Activated gamma-delta T cell (primary cell): ENCODE measurements at places on chromosomes 7 and 10.

GRCh38 chr7:152076940-152077933 is 51.8 kb downstream of the GALNT11 start:
- no peak for DNase-seq

DNA sequence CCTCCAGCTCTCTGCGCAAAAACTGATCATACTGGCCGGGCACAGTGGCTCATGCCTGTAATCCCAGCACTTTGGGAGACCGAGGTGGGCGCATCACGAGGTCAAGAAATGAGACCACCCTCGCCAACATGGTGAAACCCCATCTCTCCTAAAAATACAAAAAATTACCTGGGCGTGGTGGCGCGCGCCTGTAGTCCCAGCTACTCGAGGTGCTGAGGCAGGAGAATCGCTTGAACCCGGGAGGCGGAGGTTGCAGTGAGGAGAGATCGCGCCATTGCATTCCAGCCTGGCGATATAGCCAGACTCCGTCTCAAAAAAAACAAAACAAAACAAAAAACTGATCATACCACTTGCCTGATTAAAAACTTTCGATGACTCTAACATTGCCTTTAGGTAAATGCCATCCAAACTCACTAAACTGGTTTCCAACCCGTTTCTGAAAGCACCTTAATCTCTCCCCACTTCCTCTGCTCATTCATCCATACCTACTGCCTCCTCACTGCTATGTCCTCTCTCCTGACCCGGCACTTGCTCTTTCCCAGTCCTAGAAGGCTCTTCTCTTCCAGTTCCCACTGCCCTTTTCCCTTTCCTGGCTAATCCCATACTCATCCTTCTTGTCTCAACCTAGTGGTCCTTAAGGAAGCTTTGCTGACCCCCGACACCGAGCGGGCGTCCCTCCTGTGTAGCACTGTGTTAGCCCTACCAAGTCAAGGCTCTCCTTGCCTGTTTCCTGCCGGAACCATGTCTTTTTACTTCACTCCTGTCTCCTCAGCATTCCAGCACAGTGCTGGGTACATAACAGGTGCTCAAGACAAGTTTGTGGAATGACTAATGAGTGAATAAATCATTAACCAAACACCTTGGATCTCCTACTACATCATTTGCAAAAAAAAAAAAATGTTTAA is 686 bp upstream of the MIOS start:
- DNase-seq: no peak

- no peak for DNase-seq
These were observed 568.0 kb downstream of the ZWINT start for GRCh38 chr10:55793024-55793423.

- DNase-seq: no peak
These were observed 3.5 kb downstream of the UNCX start for GRCh38 chr7:1236132-1236661.

- DNase-seq: no peak
These were observed 2.1 kb downstream of the SLC4A2 start for GRCh38 chr7:151061213-151062110.

DNA sequence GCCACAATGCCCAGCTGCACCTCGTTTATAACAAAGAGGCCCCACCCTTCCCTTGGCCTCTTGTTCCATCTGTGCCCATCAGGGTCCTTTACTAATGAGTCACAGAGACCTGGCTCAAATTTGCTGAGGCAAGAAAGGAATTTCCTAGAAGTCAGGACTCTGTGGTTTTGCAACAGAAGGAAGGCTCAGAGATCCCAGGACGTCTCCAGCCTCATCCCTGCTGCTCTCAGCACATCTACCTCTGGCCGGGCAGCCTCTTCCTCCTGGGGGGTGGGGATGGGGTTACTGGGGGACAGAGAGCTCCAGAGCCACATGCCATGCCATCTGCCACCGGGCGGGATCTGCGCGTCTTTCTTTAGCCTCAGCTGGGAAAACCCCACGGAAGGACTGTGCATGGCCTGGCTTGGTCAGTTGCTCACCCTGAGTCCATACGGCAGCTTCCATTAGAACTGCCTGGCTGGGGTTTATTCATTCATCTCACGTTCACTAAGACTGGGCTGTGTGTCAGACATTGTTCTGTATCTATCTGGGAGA is 41.9 kb upstream of the PSMG3 start:
- DNase-seq: no peak
